ENCODE measurements at places on chromosomes 13 and 19.

DNA sequence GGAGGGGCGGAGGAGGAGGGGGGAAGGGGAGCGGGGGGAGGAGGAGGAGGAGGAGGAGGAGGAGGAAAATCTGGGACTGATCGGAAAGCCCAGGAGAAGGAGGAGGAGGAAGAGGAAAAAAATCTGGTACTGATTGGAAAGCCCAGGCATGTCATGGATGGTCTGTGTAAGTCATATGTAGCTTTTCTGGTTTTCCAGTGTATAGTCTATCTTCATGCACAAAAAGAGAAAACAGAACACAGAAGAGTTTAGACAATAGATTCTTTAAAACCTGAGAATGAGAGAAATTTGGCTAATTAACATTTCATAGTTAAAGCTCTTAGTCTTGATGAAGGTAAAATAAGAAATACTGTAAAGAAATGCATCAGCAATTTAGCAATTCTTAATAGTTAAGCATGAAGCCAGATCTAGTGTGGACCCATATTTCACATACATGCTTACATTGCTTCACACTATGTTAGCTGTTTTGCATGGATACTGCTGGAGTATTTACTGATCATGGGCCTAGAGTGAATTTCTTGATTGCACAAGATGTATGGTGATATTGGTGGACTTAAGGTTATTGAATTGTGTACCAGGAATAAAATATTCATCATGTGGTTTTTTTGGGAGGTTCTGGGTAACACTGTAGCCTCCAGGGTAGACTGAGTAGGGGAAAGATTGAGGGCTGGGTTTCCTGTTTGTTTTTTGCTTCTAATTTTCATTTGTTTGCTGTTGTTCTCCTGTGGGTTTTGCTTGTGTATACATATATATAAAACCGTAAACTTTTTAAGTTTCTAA lies 41.4 kb downstream of the SUCLA2 start:
- no peak for DNase-seq

- DNase-seq = no peak
Measured at GRCh38 chr13:102028868-102029267, 373.0 kb downstream of the FGF14 start.

- no peak for DNase-seq
Measured at GRCh38 chr13:109883181-109884180, 97.1 kb upstream of the IRS2 start.

GRCh38 chr19:15124572-15125231 lies 17.5 kb downstream of the SYDE1 start:
- no peak for DNase-seq

DNA sequence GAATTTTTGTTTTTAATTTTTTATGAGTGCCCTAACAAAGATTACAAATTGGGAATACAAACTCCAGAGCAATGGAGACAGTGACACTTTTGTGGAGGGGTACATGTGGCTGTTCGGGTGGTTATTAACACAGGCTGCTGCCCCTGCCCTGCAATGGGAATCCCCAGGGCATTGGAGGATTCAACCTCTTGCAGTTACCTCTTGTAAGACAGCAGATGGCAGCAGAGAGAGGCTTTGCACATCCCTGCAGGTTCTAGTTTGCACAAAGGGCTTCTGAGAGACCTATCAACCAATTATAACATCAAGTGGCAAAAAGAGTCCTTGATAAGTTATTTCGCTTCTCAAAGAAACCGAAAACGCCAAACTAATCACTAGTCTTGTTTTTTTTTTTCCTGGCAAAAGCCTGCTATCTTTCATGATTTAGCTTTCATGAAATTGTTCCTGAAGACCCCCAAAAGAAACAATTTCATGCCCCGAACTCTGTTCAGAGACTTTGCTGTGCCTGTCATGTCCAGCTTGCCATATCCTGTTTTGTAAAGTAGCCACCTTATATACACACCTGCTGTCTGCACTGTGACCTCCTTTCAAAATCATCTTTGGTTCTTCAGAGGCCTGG lies 10.4 kb downstream of the GJB2 start:
- peak; percentile 54 for DNase-seq

- no peak for DNase-seq
Measured at GRCh38 chr13:107847406-107847805, 367.9 kb downstream of the LIG4 start.

DNA sequence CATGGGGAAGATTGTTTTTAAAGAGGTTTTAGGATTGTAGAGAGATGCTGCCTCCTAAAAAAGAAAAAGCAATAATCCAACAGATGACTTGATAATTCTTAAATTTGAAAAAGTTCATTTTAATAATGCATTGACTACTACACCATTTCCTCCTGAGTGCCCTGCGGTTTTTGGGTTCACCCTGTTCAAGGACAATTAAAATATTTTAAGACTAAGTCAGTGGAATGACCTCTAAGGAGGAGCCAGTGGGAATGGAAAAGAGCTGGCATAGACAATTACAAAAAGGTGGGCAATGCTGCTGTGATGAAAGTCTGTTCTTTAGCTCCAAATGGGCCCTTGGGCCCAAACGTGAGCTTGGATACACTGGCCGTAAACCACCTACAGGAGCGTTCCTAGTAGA lies 217.8 kb downstream of the LHFPL6 start:
- DNase-seq = no peak

- peak; percentile 8 for DNase-seq
Measured at GRCh38 chr13:95643571-95643935, 953 bp downstream of the DZIP1 start.

- DNase-seq = no peak
Measured at GRCh38 chr13:33931397-33932311, 113.7 kb downstream of the RFC3 start.

GRCh38 chr19:51196181-51196580 lies 28.7 kb upstream of the CD33 start:
- DNase-seq = no peak

DNA sequence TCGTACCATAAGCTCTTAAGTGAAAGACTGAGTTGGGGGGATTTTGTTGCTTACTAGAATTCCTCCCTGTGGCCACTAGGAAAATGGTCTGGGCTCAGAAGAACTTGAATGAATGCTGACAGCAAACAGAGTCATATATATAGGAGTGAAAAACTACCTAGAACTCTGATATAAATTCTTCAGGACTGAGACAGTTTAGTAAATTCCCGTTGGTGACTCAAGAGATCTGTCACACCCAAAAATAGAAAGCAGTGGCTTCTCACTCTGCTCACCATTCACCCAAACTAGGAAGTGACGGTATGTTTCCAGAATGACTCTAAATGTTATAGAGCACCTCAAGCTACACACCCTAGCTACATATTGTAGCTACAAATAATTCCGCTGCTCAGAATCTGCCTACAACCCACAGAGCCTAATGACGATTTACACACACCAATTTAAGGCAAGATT lies 116.2 kb downstream of the TBC1D4 start:
- DNase-seq = peak; percentile 18

DNA sequence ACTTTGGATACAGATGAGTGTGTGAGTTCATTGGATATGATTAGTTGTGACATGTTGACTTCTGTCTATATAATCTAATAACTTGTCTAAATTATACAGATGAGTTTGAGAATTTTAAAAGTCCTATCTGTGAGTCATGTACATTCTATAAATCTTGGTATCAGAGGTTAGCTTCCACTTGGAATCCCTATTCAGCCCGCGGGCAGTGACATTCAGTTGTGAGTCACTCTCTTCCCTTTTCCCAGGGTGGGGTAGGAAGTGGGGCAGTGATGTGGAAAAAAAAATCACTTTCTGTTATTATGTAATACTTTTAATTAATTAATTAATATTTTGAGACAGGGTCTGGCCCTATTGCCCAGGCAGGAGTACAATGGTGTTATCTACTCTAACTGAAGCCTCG lies 33.0 kb upstream of the ZNF808 start:
- DNase-seq = peak; percentile 9

- DNase-seq = no peak
Measured at GRCh38 chr19:6038634-6039405, 60.9 kb upstream of the RANBP3 start.

GRCh38 chr13:83498481-83499190 lies 383.6 kb downstream of the SLITRK1 start:
- DNase-seq = peak; percentile 12

- no peak for DNase-seq
Measured at GRCh38 chr19:8340341-8341096, 2.5 kb downstream of the KANK3 start.

- DNase-seq = peak; percentile 74
Measured at GRCh38 chr19:10193790-10194499, 808 bp downstream of the DNMT1 start.

- DNase-seq = peak; percentile 45
Measured at GRCh38 chr19:29878973-29879654, 62.9 kb upstream of the URI1 start.

- DNase-seq = no peak
Measured at GRCh38 chr13:21322327-21322965, 136.7 kb downstream of the ZDHHC20 start.

DNA sequence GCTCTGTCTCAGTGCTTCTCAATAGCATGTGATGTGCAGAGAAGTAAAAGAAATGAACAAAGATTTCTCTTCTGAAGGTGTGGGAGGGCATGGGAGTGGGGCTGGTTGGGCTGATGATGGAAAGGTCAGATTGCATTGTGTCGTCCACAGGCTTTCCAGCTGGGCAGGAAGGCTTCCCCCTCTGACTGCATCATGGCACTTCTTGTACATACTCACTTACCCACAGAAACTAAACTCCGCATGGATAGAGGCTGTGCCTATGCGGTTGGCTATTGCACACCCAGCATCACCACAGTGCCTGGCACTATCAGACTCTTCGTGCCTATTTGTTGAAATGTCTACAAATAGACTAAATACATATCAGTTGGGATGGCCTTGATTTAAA lies 24.4 kb upstream of the TNFSF11 start:
- DNase-seq = no peak

GRCh38 chr13:50649211-50649610 lies 194.3 kb downstream of the DLEU7 start:
- no peak for DNase-seq

- no peak for DNase-seq
Measured at GRCh38 chr19:39467941-39468340, 12.7 kb upstream of the TIMM50 start.

DNA sequence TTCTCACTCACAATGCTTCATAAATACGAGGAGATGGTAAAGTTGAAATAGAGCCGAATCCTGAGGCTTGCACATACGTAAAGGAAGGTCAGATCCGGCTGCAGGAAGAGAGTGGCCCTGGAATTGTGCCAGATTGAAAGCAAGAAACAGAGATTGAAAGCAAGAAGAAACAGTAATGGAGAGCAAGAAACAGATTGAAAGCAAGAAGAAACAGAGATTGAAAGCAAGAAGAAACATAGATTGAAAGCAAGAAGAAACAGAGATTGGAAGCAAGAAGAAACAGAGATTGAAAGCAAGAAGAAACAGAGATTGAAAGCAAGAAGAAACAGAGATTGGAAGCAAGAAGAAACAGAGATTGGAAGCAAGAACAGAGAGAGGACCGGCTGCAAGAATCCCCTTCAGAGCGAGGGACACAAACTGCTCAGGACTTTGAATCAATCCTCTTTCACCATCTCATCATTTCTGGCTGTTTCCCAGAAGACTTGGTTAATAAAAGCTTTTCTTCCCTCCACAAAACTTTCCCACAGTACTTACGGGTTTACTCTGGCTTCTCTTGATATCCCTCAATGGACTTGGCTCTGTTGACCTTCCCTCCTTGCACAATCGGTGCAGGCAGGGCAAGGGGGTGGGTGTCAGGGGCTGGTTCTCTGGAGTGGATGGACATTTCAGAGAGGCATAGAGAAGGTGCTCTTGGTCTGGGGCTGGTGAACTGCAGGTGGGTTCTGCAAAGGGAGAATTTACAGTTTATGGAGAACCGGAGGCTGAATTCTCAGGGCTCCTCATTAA lies 25.5 kb downstream of the OR7A5 start:
- DNase-seq = no peak

GRCh38 chr13:97492684-97493371 lies 58.9 kb downstream of the RAP2A start:
- DNase-seq = no peak

GRCh38 chr13:85650613-85651012 lies 148.6 kb downstream of the SLITRK6 start:
- DNase-seq = no peak

GRCh38 chr13:53151336-53152056 lies 122.9 kb downstream of the OLFM4 start:
- peak; percentile 9 for DNase-seq

DNA sequence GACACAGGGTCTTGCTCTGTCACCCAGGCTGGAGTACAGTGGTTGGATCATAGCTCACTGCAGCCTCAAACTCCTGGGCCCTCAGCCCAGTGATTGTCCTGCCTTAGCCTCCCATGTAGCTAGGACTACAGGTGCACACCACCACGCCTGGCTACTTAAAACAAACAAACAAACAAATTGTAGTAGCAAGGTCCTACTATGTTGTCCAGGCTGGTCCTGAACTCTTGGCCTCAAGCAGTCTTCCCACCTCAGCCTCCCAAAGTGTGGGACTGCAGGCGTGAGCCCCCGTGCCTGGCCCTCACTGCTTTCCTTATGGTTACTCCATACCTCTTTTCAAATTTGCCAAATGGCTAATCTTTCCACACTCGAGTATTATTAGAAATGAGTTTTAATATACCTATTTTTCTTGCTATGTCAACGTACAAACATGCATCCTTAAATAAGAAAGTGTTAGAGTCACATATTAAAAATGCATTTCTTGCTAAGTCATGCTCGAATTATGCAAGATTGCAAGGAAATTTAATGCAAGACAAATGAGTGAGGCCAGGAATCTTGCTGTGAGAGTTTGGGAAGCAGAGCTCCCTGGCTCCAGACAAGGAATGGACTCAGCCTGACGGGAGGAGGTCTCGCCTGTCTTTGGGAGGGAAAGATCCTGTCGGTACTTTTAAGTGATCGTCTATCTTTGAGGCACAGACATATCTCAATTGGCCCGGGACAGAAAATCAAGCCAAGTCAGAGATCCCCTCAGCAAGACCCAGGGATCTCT lies 39.4 kb downstream of the RFX2 start:
- DNase-seq = no peak

GRCh38 chr13:102704238-102705058 lies 9.6 kb upstream of the METTL21C start:
- no peak for DNase-seq

GRCh38 chr13:74270018-74270417 lies 135.8 kb upstream of the KLF12 start:
- no peak for DNase-seq

GRCh38 chr13:84962141-84962750 lies 837.0 kb downstream of the SLITRK6 start:
- no peak for DNase-seq

DNA sequence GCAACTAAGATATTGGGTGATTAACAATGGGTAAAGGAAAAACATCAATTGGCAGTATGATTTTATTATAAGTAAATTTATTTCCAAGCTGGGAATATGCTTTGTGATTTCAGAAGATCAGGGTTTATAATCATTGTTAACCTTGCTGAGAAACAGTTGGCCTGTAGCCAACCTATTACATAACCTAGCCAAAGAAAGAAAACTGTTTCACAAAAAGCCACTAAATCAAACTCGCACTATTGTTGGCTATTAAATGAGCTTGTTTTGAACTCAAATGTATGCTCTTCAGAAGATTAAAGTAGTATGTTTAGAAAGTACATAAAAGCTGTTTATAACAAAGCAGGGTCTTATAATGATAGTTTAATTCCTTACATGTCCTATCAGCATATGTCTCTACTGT lies 151.7 kb downstream of the LHFPL6 start:
- DNase-seq = no peak

- no peak for DNase-seq
Measured at GRCh38 chr19:34804115-34804514, 31.1 kb upstream of the ZNF599 start.

All from HTR-8/SVneo (cell line).